ENCODE measurements at places on chromosomes 2 and 18. TPM values are rescaled to one million over a fixed set of nuclear protein-coding genes. Genes with fewer than 3 reads are reported as not detected.

DNA sequence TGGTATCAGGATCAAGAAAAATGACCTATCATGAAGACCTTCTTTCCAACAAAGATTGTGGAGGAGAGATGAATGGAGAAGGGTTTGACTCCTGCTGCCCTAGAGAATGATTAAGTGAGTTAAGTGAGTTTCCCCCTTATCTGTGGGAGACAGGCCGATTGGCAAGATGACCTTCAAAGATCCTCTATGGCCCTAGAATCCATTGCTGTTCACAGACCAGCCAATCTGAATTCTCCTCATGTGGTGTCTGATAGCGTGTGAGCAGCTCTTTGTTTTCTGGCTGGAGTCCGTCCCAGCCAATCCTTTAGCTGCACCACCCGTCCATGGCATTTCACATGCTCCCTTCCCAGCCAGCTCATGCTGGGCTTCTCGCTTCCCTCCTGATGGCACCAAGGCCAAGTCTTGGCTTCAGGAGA lies 79.4 kb downstream of the MARCHF4 start:
- H3K4me3 ChIP-seq = no peak overlapping the region
- no peaks in the 10 kb centered on the region for H3K27me3 ChIP-seq
- no peak overlapping the region for H3K27ac ChIP-seq
- no peaks in the 10 kb centered on the region for H3K36me3 ChIP-seq
- H3K4me1 ChIP-seq = peaks cover 22% of the 10 kb centered on the region
- DNase-seq = no peak

- no peak for DNase-seq
- H3K36me3 ChIP-seq = no peaks in the 10 kb centered on the region
- no peaks in the 10 kb centered on the region for H3K27me3 ChIP-seq
- H3K4me3 ChIP-seq = no peak overlapping the region
- H3K4me1 ChIP-seq = no peaks in the 10 kb centered on the region
Observed at GRCh38 chr18:12474146-12474545, 66.4 kb downstream of the PRELID3A start.

DNA sequence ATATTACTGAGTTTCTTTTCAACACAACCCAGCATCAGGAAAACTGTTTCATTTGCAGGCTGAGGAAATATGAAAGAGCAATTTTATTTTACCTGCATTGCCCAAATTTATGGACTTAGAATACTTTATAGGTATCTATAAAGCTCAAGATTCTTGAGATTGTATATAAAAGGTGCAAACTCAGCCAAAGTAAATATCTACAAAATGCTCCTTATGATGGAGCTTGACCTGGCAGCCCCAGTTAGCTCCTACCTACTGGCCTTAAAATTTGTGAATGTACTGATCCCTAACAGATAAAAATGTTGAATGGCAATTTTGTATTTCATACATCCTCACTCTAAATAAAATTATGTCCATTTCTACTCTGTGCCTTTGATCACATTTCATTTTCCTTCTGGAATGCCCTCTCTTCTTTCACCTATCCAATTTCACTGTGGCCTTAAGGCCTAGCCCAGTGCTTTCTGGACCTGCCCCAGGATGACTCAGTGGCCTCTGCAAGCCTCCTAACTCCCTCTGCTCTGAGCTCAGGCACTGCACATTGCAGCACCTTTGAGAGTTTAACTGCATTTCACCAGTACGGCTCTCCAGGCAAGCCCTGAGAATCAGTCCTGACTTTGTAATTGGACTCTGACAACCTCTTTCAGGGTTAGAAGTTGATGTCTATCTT lies 125.9 kb downstream of the ANTXR1 start:
- no peaks in the 10 kb centered on the region for H3K36me3 ChIP-seq
- H3K27ac ChIP-seq = no peak overlapping the region
- H3K27me3 ChIP-seq = no peaks in the 10 kb centered on the region
- H3K4me3 ChIP-seq = no peak overlapping the region

GRCh38 chr2:239586651-239587310 lies 186.0 kb upstream of the HDAC4 start:
- H3K4me3 ChIP-seq = no peak overlapping the region
- H3K27me3 ChIP-seq = no peaks in the 10 kb centered on the region
- no peaks in the 10 kb centered on the region for H3K36me3 ChIP-seq
- H3K27ac ChIP-seq = no peak overlapping the region
- DNase-seq = no peak

- peaks cover 4% of the 10 kb centered on the region for H3K4me1 ChIP-seq
- no peaks in the 10 kb centered on the region for H3K36me3 ChIP-seq
- H3K27ac ChIP-seq = no peak overlapping the region
- H3K4me3 ChIP-seq = no peak overlapping the region
- no peaks in the 10 kb centered on the region for H3K27me3 ChIP-seq
Observed at GRCh38 chr2:26399771-26400376, 1.8 kb upstream of the DRC1 start.

DNA sequence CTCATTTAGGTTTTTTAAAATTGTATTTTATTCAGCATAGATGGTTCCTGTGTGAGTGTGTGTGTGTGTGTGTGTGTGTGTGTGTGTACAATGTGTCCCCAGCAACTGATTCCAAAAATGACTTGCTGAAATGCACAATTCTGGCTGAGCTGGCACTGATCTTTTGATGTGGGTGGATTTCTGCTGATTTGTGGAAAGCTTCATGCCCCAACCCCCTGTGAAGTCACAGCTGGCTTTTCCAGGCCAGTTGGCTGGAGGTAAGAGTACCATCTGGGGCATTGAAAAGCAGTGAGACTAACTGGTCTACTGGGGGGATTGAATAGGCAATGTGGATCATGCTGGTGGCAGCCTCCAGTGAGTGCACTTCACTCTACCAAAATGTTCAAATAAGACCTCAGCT lies 187.2 kb downstream of the LRRTM1 start:
- no peaks in the 10 kb centered on the region for H3K36me3 ChIP-seq
- no peak overlapping the region for H3K4me3 ChIP-seq
- no peaks in the 10 kb centered on the region for H3K4me1 ChIP-seq
- no peaks in the 10 kb centered on the region for H3K27me3 ChIP-seq
- no peak overlapping the region for H3K27ac ChIP-seq

DNA sequence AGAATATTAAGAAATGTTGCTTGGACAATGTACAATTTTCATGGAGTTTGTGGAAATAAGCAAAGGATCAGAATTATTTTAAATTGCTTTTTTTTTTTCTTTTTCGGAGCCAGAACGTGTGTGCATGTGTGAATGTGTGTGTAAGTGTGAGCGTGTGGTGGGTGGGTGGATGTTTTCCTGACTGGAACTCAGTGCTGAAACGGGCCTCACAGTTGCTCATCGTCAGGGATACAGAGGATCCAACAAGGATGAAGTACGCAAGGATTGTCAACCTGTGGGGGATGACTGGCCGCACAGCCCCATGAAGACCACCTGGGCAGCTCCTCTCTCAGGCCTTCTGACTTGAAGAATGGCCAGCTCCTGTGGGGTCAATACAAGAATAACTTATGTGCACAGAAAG lies 17.5 kb downstream of the IL1B start:
- no peaks in the 10 kb centered on the region for H3K36me3 ChIP-seq
- H3K4me3 ChIP-seq = no peak overlapping the region
- no peaks in the 10 kb centered on the region for H3K4me1 ChIP-seq
- no peaks in the 10 kb centered on the region for H3K27me3 ChIP-seq
- no peak for DNase-seq
- no peak overlapping the region for H3K27ac ChIP-seq

- peak overlapping the region; percentile 68 for H3K27ac ChIP-seq
- no peak overlapping the region for H3K4me3 ChIP-seq
- DNase-seq = peak; percentile 29
- H3K4me1 ChIP-seq = peaks cover 27% of the 10 kb centered on the region
Observed at GRCh38 chr18:13269521-13270011, 51.0 kb downstream of the LDLRAD4 start.

DNA sequence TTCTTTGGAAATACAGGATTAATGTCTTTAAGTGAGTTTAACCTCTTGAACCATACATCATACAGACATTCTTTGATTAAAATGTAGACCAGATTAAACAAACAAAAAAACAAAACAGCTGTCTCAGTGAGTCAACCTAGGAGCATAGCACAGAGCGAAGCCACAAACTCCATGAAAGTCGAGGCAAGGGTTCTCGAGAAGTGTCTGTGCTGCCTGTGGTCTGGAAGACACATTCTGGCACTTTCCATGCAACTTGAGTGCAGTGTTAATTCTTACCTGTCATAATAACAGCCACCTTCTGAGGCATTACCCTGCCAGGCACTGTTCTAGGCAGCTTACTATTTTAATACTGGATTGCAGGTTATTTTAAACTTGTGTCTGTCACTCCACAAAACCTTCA lies 435.5 kb upstream of the MMADHC start:
- H3K4me3 ChIP-seq = no peak overlapping the region
- H3K36me3 ChIP-seq = no peaks in the 10 kb centered on the region
- DNase-seq = no peak
- H3K27ac ChIP-seq = no peak overlapping the region
- no peaks in the 10 kb centered on the region for H3K27me3 ChIP-seq

DNA sequence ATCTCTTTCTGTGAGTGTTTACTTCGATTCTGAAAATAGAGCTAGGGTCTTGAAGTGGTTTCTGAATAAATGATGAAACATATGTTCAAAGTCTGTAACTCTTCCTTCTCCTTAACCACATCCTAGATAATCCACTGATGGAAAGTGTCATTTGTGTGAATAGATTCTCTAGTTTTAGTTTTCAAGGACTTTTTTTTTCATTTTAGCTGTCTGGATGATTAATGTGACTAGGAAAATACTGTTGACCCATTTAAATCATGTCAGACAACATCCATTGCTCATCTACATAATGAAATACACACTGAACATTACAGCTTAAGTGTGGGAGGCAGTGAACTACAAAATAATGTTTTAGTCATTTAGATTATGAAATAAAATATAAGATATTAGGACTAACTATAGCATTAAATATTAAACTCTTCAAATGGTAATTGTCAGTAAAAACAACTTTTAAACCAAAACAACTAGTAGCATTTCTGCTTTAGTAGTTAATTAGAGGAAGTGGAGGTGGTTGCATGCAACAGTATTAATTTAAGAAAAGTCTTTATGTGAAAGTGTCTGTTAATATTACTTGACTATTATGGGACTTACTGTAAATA lies 39.1 kb upstream of the DLX1 start:
- H3K27me3 ChIP-seq = no peaks in the 10 kb centered on the region
- no peaks in the 10 kb centered on the region for H3K4me1 ChIP-seq
- no peaks in the 10 kb centered on the region for H3K36me3 ChIP-seq
- no peak overlapping the region for H3K27ac ChIP-seq

DNA sequence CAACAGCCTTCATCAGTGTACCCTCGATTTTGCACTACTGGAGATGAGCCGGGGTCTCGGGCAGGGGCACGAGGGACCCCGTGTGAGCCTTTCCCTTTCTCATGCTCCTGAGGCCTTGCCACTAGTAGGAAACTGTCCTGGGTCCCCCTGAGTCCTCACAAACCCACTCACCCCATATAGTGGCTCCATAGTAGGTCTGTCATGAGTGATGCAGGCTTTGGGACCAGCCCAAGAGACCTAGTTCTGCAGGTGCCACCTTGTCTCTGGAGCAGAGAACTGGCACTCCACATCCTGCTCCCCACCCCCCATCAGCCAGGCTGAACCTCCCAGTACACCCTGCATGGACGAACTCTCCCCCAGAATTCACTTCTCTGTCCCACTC lies 187.1 kb downstream of the SMAD7 start:
- no peak overlapping the region for H3K4me3 ChIP-seq
- no peaks in the 10 kb centered on the region for H3K27me3 ChIP-seq
- no peak for DNase-seq
- H3K36me3 ChIP-seq = peaks cover 8% of the 10 kb centered on the region
- no peak overlapping the region for H3K27ac ChIP-seq

DNA sequence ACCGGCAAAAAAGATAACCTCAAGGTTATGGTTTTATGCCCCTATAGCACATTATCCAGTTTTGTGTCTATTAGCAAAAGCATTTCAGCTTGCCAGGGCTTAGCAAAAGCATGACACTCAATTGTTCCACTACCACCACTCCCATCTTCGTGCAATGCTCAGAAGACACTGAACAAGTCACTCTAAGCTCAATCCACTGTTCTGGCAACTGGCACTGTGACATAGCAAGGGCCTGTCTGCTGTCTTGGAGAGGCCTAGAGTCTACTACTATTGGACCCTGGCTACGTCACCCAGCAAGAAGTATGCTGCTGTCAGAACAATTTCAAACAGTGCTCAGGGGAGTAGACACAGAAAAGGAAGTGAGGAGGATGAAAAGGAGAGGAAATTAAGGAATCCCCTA lies 103.5 kb upstream of the PPP1CB start:
- DNase-seq = no peak
- no peaks in the 10 kb centered on the region for H3K27me3 ChIP-seq
- no peaks in the 10 kb centered on the region for H3K36me3 ChIP-seq
- no peak overlapping the region for H3K4me3 ChIP-seq
- H3K27ac ChIP-seq = no peak overlapping the region

DNA sequence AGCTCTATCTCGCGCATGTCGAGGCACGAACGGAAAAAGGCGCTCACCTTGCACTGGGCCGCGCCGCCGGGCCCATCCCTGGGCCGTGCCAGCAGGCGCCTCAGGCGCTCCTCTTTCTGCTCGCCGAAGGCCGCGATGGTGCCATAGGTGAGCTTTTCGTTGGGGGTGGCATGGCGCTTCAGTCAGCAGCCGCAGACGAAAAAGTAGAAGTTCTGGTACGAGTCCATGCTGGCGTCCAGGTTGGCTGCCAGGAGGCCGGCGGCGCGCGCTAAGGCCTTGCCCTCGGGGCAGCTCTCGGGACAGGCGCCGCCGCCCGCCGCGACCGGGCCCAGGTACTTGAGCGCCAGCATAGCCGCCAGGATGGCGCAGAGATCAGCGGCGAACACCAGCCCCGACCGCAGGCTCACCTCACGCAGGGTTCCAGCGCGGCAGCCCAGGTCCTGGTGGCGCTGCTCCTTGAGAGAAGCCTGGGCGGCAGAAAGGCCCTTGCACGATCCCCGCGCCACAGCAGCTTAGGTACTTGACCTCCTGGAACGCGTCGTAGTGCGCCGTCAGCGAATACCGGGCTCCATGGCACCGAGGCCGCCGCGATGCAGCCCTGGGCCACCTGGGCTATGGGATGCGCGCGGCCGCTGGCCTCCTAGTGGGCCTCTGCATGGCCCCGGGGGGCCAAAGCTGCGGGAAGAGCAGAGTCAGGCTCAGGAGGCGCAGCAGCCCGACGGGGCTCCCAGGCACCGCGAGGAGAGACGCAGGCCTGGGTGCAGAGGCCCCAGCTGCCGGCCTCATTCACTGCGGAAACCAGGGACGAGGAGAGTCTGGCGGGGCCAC lies 12.8 kb downstream of the ALPG start:
- no peak overlapping the region for H3K4me3 ChIP-seq
- peaks cover 8% of the 10 kb centered on the region for H3K27me3 ChIP-seq
- peaks cover 12% of the 10 kb centered on the region for H3K4me1 ChIP-seq
- peak; percentile 23 for DNase-seq

DNA sequence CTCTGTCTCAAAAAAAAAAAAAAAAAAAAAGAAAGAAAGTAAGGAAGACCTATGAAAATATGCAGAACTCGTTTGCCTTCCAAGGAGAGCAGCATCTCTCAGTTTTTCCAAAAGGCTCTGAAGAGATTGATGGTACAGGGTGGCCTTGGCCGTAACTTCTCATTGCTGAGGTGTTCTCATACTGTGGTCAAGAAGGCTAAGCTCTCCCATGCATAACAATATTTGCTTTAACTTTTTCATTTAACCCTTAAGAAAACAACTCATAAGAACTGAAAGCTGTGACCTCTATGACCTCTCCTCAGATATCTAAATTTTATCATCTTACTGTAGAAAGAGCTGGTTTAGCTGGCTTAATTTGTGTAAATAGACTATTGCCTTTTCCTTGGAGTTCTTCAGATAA lies 37.1 kb upstream of the GATA6 start:
- H3K4me1 ChIP-seq = no peaks in the 10 kb centered on the region
- H3K27me3 ChIP-seq = no peaks in the 10 kb centered on the region
- H3K27ac ChIP-seq = no peak overlapping the region
- no peak for DNase-seq
- H3K4me3 ChIP-seq = no peak overlapping the region

The TUBA3E gene
- not detected for total RNA-seq

The PKP4 gene
- 146 TPM for total RNA-seq

The LAMA3 gene
- total RNA-seq = 9.1 TPM

The RPL37A gene
- total RNA-seq = 393 TPM

The FBXO36 gene
- total RNA-seq = 4.7 TPM

The ACOXL gene
- 10.6 TPM for total RNA-seq
